ENCODE measurements at places on chromosomes 4 and X.

DNA sequence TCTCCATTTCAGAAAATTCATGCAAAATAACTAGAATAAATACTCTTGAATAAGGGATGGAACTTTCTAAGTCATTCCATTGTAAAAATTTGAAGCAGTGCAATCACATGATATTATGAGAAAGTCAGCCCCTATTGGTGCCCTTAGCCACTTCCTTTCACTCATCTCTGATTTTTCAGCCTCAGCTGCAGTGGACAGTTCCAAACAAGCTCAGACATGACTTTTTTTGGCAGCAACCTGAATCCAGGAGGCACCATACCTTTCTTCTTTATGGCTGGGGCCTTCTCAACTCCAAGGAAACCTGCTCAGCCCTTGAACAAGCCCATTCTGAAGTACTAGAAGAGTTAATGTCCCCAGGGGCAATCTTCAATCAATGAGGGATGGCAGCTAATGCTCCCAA lies 40.5 kb downstream of the MAPK10 start:
- no peak for DNase-seq

DNA sequence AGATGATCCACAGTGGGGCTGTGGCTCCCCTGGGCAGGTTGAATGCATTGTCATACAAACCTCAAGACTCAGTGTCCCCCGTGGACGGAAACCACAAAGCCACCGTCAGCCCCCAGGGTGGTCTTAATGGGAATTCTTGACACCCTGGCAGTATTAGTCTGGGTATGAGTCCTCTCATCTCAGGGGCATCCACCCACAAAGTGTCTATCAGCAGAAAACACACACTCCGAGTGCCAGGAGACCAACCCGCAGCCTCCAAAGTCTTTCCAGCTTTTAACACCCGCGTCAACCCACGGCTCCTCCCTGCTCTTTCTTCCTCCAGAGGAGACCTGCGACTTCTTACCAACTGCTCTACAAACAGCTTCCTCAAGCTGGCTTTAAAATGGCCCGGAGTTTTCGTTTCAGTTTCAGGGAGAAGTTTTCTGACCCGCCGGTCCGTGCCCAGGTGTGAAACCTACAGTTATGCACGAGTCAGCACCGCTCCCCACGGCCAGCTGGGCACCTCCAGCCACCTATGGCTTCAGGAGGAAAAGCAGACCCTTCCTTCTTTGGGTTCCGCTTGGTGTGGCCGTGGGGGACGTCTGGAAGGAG lies 14.4 kb upstream of the ASMTL start:
- DNase-seq: no peak

GRCh38 chr4:25320773-25321172 lies 8.2 kb downstream of the ZCCHC4 start:
- DNase-seq: no peak

GRCh38 chrX:1323315-1323714 lies 13.3 kb upstream of the IL3RA start:
- DNase-seq: no peak

- no peak for DNase-seq
Measured at GRCh38 chrX:23819385-23820234, 36.6 kb downstream of the SAT1 start.

GRCh38 chrX:41491267-41492004 lies 44.3 kb downstream of the NYX start:
- DNase-seq: no peak

GRCh38 chrX:28379103-28379502 lies 208.1 kb upstream of the IL1RAPL1 start:
- no peak for DNase-seq

DNA sequence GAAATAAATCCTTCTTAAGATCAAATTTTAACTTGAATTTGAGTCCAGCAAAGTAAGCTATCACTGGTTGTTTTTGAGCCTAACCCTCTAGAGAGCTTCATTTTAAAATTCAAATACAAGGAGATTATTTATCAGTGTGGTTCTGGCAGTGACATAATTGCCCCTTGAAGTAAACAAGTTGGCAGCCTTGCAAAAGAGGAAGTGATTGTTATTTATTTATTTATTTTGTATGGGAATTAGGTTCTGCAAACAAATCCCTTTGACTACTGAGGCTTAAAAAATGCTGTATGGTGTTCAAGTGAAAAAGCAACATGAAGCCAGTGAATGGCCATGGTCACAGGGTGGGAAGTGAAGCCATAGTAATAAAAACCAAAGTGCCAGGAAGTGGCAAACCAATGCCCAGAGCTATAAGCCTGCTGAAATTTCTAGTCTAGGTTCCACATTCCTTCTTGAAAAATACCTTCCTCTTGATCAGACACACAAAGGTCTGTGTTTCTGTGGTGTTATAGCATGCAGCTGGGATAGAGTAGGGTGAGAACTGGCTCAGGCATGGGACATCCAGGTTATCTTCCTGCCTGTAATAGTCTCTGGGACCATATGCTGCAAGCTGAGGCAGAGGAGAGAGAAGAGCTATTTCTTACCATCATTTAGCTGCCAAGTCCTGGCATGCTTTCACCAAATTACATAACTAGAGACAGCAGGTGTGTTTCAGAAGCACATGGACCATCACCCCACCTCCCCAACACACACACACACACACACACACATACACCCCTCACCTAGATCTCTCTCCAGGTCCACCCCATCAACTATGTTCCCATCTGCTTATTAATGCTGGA lies 47.1 kb upstream of the TSPAN7 start:
- no peak for DNase-seq

DNA sequence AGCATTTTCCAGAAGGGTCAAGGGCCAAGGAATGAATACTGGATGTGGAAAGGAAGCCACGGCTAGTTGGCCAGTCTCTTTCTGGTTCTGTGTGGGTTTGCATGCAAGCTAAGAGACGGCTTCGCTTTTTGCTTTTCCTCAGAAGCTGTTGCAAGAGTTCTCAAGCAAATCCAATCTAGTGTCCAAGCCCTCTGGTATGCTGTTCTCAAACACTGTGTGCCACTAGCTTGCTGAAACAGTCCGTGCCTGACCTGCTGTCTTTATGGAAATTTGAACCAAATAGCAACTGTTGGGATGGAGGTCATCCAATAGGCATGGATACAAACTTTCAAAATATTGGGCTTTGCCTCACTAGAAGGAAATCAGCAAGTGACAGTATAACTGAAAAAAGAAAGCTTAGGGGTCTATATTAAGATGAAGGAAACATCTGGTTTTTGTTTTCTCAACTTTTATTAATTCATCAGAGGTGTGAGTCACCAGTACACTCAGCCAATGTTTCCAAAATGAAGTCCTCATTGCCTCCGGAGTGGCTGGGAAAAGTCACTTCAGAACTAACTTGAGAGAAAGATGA lies 70.5 kb downstream of the SLC9A6 start:
- DNase-seq: no peak

GRCh38 chr4:78592088-78592783 lies 40.7 kb downstream of the ANXA3 start:
- DNase-seq: no peak
